ENCODE measurements at places on chromosomes 7 and 10.

DNA sequence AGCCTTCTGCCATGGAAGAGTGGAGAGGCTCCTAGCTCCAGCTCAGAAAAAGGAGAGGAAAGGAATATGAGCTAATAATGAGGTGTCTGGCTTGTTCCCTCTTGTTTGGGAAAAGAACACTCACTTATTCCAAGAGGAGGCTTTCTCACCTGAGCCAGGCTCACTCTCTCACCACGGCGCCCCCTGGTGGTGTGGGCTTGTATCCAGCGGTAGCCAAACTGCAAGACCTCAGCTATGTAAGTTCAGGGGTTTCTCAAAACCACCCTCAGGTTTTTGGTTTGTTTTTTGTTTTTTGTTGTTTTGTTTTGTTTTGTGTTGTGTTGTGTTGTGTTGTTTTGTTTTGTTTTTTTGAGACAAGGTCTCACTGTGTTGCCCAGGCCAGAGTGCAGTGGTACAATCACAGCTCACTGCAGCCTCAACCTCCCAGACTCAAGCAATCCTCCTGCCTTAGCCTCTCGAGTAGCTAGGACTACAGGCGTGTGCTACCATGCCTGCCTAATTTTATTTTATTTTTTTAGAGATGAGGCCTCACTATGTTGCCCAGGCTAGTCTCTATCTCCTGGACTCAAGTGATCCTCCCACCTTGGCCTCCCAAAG is 124.0 kb downstream of the TMEM130 start:
- DNase-seq: peak; percentile 52

DNA sequence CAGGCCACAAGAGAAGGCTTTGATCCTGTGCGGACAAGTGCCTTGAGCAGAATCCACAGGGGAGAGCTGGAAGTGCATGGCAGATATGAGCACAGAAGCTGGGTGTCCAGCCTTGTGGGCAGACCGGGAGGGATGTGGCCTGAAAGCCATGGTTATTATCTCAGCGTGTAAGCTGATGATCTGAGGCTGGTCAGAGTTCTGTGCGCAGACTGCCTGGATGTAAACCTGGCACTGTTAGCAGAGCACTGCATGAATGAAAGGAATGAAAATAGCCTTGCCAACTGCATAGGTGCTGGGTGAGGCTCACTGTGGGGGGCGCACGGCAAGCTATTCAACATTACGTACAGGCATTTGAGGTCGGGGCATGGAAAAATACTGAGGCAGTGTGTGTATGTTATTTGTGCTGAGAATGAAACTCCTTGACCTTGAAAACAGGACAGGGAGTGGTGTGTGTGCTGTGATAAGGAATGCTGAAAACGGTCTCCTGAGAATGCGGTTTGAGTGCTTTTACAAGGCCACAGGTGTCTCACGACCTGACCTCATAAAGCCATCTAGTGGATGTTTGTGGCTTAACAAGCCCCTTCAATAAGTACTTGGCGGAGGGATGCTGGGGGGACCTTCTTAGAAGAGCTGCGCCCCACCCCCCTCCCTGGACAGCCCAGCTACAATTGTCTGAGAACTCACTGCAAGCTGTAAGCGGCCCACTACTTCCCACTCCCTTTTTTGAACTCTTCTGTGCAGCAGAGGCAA is 18.7 kb downstream of the AKR1C1 start:
- no peak for DNase-seq

- DNase-seq: no peak
These were observed 235.0 kb downstream of the FANK1 start for GRCh38 chr10:126131341-126131740.

DNA sequence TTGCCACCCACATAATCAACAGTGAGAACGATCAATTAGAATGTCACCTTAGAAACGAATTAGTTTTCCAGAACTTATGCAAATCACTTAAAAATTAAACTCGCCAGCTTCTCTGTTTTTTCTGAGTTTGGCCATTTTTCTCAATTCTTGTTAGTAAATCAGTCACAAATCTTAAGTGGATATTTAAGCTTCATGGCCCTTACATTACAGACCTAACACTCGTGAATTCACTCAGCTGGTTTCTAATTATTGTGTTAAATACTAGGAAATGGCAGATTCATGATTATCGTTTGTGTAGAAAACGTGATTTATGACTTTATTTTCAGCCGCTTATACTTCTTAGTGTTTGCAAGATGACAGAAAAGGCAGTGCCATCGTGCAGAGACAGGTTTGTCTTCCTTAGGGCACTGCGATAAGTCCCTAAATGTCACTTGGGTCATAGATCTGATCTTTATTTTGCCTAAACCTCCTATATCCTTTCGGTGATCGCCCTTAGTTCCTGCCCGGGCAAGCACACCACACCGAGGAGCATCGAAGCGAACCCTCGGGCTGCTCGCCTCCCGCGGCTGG is 587 bp upstream of the CELF2 start:
- DNase-seq: no peak

GRCh38 chr7:31123726-31124125 is 71.6 kb downstream of the ADCYAP1R1 start:
- no peak for DNase-seq

DNA sequence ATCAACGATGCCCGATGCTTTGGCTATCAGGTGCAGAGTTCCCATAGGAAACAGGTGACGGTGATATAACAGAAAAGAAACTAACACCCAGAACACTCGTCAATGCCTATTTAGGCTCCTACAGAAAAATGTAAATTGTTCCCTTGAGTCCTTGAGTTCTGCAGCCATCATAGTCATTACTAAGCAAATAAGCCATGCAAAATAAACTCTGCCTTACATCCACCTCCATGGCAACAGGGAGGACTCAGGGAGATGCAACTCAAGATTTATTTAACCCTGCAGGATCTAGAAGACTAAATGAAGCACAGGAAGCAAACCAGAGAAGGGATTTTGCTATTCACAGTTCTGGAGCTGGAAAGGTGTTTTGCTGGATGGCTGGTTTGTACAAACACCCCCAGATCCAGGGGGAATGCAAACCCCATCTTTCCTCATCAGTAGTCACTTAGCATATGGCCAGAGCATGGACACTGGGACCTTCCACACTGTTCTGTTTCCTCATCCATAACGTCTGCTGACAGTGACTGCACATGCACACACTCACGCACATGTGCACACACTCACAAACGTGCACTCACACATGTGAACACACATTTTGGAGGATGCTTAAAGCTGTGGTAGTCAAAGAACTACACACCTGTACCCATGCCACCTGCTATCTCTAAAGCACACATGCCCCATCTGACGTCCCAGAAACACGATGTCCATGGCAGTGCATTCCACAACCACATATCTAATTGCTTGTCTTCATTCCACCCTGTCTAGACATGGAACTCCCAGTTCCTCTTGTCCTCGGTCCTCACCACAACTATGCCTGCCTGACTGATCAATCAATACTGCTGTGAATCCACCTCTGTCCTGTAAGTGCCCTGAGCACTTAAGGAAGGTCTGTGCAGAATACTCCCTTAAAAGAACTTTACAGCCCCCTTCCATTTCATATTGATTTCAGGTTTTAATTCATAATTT is 178.2 kb downstream of the COBL start:
- no peak for DNase-seq

DNA sequence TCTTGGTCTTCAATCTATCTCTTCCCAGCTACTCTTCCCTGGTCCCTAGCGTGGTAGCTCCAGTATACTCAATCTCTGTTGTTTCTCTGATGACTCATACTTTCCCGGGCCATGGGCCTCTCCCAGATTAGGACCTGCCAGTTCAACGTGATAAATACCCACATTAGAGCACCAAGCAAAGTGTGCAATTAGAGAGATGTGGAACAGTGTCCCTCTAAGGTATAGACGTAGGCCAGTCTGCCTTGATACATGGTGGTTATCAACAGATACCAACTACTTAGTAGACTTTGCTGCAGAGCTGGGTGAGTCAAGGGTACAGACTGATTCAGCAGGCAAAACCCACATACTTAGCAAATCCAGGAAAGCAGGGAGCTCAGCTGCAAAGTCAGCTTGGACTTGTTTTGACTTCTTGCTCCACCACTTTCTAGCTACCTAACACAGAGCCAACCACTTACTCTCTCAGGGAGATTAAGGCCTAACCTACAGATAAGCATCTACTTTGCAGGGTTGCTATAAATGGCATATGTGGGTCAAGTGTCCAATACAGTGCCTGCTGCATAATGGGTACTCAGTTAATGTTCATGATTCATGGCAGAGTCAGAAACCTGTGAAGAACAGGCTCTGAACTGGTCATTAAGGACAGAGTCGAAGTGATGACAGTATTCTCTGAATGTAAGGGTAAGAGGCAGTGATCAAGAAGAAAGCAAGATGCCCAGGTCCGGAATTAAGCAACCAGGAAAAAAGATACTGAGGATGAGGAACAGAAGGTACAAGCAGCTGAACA is 176.1 kb downstream of the CHN2 start:
- peak; percentile 27 for DNase-seq

DNA sequence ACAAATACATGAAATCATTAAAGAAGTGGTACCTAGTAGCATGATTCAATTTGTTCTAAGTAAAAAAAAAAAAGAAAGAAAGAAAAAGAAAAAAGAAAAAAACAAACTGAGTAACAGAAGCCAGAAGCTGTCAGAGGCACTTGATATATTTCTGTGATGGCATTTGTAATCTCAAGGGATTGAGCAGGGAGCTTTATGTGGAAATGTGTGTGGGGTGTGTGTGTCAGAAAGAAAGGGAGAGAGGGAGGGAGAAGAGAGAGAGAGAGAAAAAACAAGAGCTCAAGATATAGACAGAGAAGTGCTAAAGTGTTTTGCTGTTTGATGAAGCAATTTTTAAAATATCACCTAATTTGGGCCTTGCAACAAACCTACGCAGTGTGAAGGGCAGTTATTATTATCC is 357.6 kb upstream of the PCDH15 start:
- DNase-seq: peak; percentile 4

- DNase-seq: peak; percentile 25
These were observed 41.7 kb downstream of the MAD1L1 start for GRCh38 chr7:2191016-2191415.

DNA sequence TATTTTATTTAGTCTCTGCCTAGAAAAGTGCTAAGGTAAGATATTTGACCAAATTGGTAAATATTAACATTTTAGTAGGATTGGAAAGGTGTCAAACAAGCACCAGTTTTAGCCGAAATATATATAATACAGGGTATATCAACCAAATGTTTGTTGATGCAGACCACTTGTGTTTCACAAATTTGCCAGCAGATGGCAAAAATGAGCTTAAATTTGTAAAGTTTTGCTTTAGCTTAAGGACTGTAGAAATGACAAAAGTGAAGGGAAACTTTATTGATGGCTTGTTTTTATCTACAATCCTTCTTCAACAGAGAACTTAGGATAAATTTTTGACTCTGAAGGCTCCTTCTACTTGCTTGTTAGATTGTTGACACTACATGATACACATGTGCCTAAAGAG is 4.8 kb upstream of the POLR1F start:
- DNase-seq: peak; percentile 44

- DNase-seq: no peak
These were observed 333.1 kb downstream of the ETV1 start for GRCh38 chr7:13656330-13656729.

GRCh38 chr7:34247468-34247867 is 342.1 kb downstream of the BMPER start:
- DNase-seq: peak; percentile 25

GRCh38 chr7:114008696-114009095 is 89.9 kb upstream of the PPP1R3A start:
- DNase-seq: no peak

DNA sequence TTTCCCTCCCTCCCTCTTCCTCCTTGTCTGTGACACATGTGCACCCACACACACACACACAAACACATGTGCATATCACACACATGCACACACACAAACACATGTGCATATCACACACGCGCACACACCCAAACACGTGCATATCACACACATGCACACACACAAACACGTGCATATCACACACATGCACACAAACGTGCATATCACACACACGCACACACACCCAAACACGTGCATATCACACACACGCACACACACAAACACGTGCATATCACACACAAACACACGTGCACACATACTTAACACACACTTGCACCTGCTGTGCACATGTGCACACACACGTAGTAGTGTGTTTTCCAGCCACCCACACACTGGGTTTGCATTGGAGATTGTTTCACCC is 29.4 kb upstream of the KNDC1 start:
- DNase-seq: no peak

DNA sequence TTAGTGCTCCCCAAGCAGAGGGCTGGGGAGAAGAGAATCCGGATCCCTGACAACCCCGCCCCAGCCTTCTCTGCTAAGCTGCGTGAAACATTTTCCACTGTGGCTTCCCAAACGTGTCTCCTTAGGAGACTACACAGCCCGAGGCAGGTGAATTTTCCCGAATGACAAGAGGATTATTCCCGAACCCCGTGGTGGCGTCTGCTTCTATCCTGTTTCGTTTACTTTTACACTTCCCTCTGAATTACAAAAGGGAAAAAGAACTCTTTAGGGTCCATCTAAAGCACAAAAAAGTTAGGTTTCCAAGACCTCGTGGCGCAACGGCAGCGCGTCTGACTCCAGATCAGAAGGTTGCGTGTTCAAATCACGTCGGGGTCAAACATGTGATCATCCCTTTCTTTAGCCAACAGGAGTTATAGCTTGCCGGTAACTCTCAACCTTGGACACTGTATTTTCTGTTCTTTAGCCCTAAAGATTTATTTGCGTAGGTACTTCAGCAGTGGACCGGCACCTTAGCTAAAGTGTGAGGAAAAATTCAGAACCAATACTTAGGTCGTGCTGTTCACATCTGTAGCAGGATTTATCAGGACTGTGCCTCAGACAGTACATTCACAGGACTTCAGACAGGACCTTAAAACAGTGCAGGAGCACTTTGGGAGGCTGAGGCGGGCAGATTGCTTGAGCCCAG is 3.2 kb upstream of the ZNF789 start:
- DNase-seq: no peak

DNA sequence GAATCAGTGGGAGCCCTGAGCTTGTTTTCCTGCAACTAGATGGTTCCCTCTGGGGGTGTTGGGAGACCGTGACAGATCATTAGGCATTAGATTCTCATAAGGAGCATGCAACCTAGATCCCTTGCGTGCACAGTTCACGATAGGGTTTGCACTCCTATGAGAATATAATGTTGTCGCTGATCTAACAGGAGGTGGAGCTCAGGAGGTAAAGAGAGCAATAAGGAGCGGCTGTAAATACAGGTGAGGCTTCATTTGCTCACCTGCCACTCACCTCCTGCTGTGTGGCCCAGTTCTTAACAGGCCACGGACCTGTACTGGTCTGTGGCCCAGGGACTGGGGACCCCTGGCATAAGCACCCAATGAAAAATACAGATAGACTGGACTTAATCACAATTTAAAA is 10.7 kb downstream of the SLC26A3 start:
- no peak for DNase-seq

GRCh38 chr10:118595064-118595420 is 406 bp downstream of the PRLHR start:
- DNase-seq: no peak

- DNase-seq: no peak
These were observed 6.2 kb upstream of the IGF2BP3 start for GRCh38 chr7:23476286-23477156.

GRCh38 chr10:119217991-119218490 is 10.7 kb downstream of the GRK5 start:
- no peak for DNase-seq

- DNase-seq: peak; percentile 45
These were observed 282.7 kb upstream of the SEMA3D start for GRCh38 chr7:85469446-85470010.

Data from fibroblast of skin of back (primary cell).